ENCODE measurements at places on chromosomes 11 and 22.

DNA sequence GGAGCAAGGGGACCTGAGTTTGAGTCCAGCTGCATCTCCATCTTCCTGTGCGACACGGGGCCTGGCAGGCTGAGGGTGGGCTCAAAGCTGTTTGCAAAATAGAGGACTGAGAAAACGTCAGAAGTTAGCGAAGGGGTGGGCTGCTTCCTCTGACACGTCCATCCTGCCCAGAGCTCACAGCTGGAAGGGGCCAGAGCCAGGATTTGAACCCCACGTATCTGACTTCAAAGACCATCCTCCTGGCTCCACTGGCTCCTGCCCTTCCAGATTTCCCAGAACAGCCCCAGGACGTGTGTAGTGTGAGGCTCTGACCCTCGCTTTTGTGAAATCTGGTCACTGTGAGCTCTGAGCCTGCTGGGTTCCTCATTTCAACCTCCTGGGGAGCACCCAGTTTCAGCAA lies 56.3 kb downstream of the CD82 start:
- DNase-seq: no peak

GRCh38 chr11:73189723-73190556 lies 28.1 kb upstream of the P2RY2 start:
- DNase-seq: no peak

DNA sequence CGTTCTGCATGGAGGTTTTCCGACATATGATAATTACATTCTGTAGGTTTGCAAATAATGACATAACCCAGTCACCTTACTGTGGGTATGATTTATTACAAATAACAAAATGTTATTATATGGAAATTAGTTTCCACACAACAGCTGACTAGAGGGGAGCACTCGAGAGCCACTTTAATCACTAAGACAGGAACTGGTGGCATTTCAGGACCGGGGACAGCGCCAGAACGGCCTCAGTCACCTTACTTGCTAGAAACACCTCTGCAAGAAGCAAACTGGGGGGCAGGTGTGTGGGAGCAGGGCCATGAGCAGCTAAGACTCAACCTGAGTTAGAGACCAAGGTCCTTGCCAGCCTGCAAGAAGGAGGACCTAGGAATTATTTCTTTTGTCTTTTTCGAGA lies 199.9 kb downstream of the DSCAML1 start:
- DNase-seq: peak; percentile 25

DNA sequence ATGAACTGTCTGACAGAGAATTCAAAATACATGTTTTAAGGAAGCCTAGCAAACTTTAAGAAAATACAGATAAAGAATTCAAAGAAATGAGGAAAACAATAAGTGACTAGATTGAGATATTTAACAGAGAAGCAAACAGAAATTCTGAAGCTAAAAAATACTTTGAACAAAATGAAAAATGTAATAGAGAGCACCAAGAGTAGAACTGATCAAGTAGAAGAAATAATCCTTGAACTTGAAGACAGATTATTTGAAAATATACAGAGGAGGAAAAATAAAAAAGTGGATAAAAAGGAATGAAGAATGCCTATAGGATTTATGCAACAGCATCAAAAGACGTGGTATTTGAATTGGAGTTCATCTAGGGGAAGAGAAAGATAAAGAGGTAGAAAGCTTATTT lies 101.9 kb upstream of the OR4B1 start:
- DNase-seq: no peak

GRCh38 chr11:88431675-88432341 lies 94.3 kb upstream of the CTSC start:
- no peak for DNase-seq

DNA sequence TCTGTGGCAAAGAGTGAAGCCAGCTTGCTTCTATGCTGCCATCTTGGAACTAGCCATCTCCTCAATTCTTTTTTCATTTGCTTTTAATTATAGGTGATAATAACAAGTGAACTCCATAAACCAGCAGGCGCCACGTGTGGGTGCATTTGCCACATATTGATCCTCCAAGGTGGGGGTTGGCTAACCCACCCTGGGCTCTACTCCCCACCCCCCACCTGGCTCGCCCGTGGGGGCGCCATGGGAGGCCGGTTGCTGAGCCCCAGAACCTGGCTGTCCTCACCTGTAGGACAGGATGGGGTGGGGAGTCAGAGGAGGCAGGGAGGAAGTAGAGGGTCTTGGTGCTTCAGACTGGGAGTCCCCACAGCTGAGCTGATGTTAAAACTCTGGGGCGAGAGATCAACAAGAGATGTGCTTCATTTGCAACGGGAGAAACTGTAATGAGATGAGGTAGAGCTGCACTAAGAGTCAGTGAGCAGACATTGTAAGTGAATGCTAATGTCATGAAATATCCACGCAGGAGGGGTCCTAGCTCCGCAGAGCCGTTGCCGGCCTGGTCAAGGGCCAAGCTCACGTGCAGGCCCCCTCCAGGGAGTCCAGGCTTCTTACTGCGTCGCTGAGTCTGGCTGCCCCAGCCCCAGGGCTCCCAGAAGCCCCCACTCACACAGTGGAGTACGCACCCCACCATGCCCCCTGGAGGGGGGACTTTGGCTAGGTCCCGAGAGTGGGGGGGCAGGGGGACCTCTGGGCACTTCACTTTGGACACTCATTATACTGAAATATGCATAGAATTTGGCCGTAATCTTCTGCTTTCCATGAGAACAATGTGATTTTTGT lies 59.4 kb downstream of the BRD1 start:
- no peak for DNase-seq

DNA sequence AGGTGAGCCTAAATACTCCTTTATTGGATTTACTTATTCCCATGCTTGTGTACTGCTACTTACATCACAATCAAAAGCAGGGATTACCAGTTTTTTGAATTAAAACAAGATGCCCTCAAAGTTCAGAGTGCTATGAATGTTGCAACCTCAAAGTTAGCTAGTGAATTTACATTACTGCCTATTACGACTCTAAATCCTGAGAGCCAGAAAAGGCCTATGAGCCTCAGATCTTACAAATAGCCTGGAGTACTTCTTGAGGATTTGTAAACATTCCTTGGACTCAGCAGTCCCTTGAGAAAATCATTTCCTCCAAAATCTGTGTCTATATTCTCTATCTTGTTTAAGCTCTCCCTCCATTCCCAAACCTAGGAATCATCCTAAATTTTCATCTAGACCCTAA lies 25.5 kb downstream of the CHORDC1 start:
- DNase-seq: no peak

DNA sequence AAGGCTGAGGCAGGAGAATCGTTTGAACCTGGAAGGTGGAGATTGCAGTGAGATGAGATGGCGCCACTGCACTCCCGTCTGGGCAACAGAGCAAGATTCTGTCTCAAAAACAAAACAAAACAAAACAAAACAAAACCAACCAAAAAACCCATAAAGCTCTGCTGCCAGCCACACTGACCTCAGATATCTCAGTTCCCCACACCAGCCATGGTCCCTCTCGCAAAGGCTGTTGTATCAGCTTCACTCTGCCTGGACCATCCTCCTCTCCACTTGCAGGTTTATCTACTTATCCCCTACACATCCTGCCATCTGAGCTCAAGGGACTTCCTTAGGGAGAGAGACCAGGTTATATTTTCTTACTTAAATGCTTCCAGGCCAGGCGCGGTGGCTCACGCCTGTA lies 11.1 kb downstream of the BACE1-AS start:
- no peak for DNase-seq

DNA sequence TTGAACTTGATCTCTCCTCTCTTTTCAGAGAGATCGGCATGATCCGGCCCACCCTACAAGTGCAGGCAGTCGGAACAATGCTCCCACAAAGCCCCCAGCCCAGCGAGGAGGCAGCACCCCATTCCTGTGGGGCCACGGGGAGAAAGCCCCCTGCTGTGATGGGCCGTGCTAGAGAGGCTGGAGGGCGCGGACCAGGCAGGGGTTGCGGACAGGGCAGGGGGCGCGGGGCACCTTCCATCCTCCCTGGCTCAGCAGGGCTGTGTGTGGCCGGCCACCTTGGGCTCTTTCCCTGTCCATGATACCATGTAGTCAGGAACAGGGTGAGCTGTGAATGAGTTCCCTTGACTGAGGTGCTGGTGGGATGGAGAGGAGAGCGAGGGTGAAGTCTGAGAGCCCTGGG lies 379.8 kb downstream of the BRD1 start:
- no peak for DNase-seq

GRCh38 chr11:112723676-112724495 lies 237.3 kb upstream of the NCAM1 start:
- peak; percentile 2 for DNase-seq

- no peak for DNase-seq
Observed at GRCh38 chr22:38878001-38878400, 6.0 kb upstream of the CBX6 start.

- DNase-seq: no peak
Observed at GRCh38 chr22:28955817-28956216, 72.4 kb downstream of the ZNRF3 start.

- DNase-seq: peak; percentile 38
Observed at GRCh38 chr11:45847911-45848316, 639 bp downstream of the CRY2 start.

GRCh38 chr22:20268279-20269012 lies at the start of gene RTN4R:
Gene RTN4R (minus strand): TSS chr22:20268318. CDS start chr22:20268092, 226 bp downstream.
- DNase-seq: peak; percentile 80

DNA sequence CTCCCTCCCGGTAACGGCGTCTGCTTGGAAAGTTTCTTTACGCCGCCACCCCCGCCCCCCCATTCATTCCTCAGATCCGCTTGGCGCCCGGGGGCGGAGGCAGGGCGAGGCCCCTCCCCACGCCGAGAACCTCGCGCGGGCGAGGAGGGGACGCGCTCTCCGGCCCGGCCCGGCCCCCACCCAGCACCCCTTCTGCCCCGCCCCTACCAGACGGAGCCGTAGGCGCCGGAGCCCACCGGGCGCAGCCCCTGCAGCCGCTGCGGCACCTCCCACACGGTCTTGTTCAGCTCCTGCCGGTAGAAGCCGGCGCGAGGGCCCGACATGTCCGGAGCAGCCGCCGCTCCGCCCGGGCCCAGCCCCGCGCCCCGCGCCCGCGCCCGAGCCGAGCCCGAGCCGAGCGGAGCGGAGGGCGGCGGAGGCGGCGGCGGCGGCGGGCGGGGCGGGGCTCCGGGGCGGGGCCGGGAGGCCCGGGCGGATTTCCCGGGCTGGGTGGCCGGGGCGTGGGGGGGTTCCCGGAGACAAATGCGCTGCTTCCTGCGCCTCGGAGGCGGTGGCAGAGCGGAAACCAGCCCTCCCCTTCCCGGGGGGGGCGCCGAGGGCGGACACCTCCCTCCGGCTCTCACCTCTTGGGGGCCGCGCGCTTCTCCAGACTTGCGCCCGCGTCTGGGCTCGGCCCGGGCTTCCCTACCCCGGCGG lies at the start of gene MAPK11:
Gene MAPK11 (minus strand): TSS at position 411 of the 696 bp plus-strand sequence. CDS start 88 bp downstream, at position 323.
- DNase-seq: peak; percentile 59

- no peak for DNase-seq
Observed at GRCh38 chr11:106395716-106396349, 318.4 kb downstream of the AASDHPPT start.

DNA sequence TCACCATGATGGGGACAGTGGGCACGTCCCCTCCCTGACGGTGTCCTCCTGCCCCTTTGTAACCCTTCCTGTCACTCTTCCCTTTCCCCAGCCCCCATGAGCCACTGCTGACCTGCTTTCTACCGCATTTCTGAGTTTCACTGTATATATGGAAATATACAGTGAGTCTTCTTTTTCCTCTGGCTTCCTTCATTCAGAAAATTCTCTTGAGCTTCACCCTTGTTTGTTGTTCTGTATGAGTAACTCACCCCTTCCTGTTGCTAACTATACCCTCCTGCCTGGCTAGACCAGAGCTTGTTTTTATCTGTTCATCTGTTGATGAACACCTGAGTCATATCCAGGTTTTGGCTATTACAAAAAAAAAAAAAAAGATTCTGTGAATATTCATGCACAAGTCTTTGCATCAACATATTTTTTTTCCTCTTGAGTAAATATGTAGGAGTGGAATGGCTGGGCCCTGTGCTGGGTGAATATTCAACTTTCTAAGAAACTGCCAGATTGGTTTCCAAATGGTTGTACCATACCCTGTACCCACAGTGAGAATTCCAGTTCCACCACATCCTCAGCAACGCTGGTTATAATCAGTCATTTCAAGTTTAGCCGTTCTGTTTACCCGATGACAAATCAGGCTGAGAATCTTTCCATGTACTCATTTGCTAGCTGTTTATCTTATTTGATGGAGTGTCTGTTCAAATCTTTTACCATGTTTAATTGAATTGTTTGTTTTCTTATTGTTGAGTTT lies 62.0 kb downstream of the IGF2 start:
- peak; percentile 58 for DNase-seq

DNA sequence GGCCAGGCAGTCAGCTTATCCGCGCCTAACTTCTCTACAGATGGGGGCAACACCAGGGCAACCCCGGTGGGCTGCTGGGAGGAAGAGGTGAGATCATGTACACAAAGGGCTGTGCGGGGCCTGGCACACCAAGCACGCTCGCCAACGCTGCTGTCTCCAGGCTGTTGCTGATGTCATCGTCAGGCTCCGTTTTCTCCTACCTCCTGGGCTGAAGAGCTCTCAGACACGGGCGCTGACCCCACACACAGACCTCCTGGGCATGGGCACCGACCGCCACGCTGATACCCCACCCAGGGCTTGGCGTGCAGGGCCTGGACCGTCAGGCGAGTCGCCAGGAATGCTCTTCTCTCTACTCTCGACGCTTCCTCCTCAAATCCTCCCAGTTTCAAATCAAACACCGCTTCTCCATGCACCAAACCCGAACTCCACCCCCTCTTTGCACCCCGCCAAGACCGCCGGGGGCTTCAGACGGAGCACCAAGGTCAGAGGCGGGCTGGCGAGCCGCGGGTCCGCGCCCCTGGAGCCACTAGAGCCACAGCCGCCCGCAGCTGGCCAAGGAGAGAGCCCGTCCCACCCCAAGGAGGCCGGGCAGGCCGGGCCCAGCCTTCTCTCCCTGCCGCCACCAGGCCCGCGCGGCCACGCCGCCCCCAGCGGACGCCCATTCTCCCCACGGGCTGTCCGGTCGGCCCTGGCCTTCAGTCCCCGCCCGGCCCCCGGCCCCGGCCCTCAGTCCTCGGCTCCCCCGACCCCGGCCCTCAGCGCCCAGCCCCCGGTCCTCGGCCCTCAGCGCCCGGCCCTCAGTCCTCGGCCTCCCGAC lies 772 bp downstream of the SBF1 start:
- DNase-seq: peak; percentile 44

DNA sequence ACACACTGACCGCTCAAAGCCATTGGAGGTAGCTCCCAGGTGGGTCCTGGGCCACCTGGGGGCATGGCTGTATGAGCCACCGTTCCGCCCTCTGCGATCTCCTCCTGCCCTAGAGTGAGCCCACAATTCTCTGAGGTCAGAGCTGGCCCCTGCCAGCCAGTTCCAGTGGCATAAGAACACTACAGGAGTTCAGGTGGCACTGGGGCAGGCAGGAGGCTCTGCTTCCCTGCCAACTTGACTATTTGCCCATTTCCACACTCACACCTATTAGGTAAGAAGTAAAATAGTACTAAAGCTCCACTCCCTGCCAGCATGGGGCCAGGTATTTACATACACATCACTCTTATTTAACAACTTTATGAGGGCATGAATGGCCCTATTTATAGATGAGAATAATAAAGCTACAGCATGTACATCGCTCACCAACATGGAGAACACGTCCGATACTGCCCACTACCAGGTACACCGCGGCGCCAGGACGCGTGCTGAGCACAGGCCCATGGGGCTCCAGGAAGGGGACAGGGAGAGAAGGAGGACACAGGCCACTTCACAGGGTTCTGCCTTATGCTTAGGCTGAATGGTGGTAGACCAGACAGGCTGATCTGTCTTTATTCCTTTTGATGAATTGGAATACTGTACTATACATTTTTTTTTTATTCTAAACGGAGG lies 26.2 kb downstream of the PISD start:
- DNase-seq: no peak

Measured in Calu3 (cell line).